ENCODE measurements at places on chromosomes 7 and 10.

DNA sequence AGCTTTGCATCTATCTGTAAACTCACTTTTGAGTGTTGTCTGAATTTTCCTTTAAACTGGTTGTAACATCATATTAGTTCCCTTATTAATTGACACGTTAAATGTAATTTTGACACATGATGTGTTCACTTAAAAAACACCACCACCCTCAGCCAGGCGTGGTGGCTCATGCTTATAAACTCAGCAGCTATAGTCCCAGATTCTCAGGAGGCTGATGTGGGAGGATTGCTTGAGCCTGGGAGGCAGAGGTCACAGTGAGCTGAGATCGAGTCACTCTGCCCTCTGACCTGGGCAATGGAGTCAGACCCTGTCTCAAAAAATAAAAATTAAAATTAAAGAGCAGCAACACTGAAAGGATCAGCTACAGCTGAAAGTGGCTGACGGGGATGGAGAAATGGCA, 60.0 kb upstream of the CYTH3 start:
- DNase-seq: no peak

- no peak for DNase-seq
Measured at GRCh38 chr10:5656737-5657579, 9.4 kb downstream of the ASB13 start.

GRCh38 chr10:48365668-48366067, 59.2 kb downstream of the MAPK8 start:
- DNase-seq: no peak

DNA sequence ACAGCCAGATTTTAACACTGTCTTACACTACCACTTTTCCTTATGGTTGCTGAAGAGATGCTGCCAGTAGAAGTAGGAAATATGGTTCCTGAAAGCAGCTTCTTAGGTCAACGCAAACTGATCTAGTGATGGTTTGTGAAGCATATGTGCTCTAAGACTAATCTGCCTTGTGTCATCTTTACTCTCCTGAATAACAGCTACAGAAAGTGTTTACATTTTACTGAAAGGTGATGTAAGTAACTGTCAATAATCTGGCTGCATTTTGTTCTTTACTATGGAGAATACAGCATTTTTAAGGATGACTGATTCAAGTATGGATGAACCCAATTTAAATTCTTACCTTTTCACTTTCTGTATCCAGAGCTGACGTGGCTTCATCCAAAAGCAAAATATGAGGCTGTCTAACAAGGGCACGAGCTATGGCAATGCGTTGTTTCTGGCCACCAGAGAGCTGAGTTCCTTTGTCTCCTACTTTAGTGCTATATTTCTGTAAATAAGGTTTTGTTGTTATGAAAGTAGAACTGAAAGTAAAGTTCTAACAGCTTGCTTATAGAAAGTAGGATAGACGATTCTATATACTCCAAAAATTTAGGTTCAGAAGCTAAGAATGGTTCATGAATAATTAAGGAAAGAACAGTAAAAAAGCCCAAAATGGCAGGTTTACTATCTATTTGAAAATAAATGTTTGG, 30.2 kb upstream of the ABCB4 start:
- DNase-seq: no peak

GRCh38 chr7:141691540-141691939, 10.4 kb downstream of the DENND11 start:
- DNase-seq: no peak

DNA sequence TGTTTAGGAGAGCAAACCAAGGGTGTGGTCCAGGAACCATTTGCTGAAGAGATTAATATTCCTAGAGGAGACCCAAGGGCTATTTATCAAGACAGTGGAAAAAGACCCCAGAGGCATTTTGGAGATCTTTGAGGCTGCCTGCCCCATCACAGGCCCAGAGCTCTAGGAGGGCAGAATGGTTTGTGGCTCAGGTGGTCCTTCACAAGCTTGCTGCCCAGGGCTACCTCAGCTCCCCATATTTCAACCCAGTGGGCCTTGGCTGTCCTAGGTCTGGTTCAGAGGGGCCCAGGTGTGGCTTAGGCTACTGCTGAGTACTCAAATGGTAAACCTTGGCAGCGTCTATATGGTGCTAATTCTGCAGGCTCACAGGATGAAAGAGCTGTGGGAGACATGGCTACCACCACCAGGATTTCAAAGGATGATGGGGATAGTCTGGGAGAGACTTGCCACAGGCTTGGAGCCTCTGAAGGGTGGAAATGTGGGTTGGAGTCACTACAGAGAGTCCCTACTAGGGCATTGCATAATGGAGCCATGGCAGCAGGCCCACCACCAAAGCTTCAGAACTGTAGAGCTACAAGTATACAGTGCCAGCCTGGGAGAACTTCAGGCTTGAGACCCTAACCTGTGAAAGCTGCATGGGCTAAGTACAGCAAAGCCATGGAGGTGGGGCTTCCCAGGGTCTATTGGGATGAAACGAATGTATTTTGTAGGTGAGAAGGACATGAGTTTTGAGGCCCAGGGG, 24.3 kb downstream of the PTEN start:
- no peak for DNase-seq

- DNase-seq: no peak
Measured at GRCh38 chr7:37546677-37547076, 98.0 kb upstream of the ELMO1 start.
